ENCODE measurements at places on chromosomes 16 and 17. TPM values are rescaled to one million over a fixed set of nuclear protein-coding genes. Genes with fewer than 3 reads are reported as not detected.

Gene ANKRD40CL
- total RNA-seq, result not detected

Gene RAB11FIP4
- 1.1 TPM for total RNA-seq

Gene WNT3
- 0.72 TPM for total RNA-seq

Gene PIMREG
- 19.4 TPM for total RNA-seq

Gene CCL18
- total RNA-seq, result not detected

Gene KCNJ2
- 5.8 TPM for total RNA-seq

Gene PIK3R6
- not detected for total RNA-seq

Gene ZDHHC1
- total RNA-seq, result 2.0 TPM

Gene CPHXL2
- not detected for total RNA-seq

Gene TMC8
- not detected for total RNA-seq

Gene CDRT15L2
- not detected for total RNA-seq

Gene KIF2B
- not detected for total RNA-seq

Gene DYNC1LI2
- total RNA-seq, result 98.9 TPM

Gene HS3ST2
- not detected for total RNA-seq

Gene MEOX1
- total RNA-seq, result 0.83 TPM

Gene PCTP
- total RNA-seq, result 12.9 TPM

Gene MYH2
- total RNA-seq, result not detected

Gene DRC3
- 0.72 TPM for total RNA-seq

Gene RBFOX1
- not detected for total RNA-seq

Gene PRR29
- not detected for total RNA-seq

Gene SERPINF2
- not detected for total RNA-seq

Gene DDX28
- 10.0 TPM for total RNA-seq

Gene CPPED1
- total RNA-seq, result 6.4 TPM
